ENCODE measurements at places on chromosomes 1 and 21.

DNA sequence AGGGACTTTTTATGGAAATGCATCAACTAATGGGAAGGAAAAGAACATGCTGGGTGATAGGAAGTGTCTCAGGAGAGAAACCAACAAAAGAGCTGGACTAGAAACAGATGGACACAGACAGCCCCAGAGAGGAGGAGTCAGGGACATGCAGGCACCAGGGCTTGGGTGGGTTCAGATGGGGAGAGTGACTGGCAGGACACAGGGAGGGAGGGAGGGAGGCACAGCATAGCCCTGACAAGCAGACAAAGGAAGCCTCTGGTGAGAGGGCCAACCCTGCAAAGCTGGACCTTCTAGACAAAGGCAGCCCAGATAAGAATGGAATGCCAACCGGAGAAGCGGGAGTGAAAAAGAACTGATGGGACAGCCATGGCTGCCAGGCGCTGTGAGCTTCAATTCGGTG is 568.8 kb downstream of the AJAP1 start:
- DNase-seq = no peak

GRCh38 chr1:162951553-162952315 is 90.8 kb upstream of the CCDC190 start:
- no peak for DNase-seq

GRCh38 chr1:67515324-67516080 is 85.3 kb upstream of the SERBP1 start:
- DNase-seq = no peak

GRCh38 chr1:184860535-184860934 is 105.9 kb upstream of the EDEM3 start:
- DNase-seq = no peak

- DNase-seq = no peak
Observed at GRCh38 chr1:244112636-244113035, 61.6 kb downstream of the ZBTB18 start.

GRCh38 chr1:99808391-99809115 is 41.6 kb upstream of the AGL start:
- DNase-seq = no peak

DNA sequence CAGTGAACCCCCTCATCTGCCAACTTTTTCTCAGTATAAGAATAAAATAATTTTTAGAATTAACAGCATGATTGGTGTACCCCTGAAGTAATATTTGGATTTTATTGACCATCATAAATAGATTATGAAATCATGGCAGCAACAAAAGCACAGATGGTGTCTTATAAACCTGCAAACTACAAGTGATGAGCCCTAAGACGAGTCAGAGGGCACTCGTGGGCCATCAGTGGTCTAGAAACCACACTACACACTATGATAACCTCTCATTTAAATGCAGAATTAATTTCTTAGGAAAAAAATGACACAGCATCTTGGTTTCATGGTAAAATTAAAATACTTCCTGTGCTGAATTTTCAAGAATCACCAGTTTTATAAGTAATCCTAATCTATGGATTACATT is 312.4 kb downstream of the PTBP2 start:
- DNase-seq = no peak

GRCh38 chr21:21002153-21002552 is 3.9 kb downstream of the NCAM2 start:
- DNase-seq = no peak

DNA sequence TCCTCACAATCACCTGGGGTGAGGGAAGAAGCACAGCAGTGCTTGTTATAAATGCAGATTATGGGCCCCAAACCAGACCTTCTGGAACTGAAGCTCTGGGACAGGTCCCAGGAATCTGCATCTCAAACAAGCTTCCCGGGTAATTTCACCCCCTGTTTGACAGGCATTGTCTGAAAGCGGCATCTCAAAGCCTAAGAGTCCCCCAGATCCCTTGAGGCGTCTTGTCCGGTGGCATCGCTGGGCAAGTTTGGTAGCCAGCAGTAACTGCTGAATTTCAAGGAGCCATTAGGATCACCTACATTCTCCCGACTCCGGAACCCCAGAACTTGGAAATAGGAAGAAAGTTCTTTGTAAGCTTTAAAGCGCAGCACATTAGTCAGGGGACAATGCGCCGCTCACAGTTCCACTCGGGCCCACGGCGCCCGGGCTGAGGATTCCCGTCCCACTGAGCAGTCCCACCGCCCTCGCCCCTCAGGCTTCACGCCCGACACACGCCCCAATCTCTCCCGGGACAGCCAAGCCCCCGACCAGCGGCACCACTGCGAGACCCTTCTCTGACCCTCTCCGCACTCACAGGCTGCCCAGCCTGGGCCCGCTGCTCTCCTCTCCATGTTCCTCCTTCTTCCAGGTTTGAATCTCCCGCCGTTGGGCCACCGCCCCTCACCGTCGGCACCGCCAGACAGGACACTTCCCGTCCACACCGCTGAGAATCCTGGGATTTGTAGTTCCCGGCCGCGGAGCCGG is at the start of gene IQGAP3:
TSS of gene IQGAP3 (minus strand) at position 647 of the 744 bp plus-strand sequence. CDS start at position 611, 36 bp downstream.
- DNase-seq = peak; percentile 44

- DNase-seq = no peak
Observed at GRCh38 chr1:47578026-47578720, 140.3 kb downstream of the FOXD2 start.

- DNase-seq = no peak
Observed at GRCh38 chr1:9167638-9168037, 38.7 kb upstream of the GPR157 start.

DNA sequence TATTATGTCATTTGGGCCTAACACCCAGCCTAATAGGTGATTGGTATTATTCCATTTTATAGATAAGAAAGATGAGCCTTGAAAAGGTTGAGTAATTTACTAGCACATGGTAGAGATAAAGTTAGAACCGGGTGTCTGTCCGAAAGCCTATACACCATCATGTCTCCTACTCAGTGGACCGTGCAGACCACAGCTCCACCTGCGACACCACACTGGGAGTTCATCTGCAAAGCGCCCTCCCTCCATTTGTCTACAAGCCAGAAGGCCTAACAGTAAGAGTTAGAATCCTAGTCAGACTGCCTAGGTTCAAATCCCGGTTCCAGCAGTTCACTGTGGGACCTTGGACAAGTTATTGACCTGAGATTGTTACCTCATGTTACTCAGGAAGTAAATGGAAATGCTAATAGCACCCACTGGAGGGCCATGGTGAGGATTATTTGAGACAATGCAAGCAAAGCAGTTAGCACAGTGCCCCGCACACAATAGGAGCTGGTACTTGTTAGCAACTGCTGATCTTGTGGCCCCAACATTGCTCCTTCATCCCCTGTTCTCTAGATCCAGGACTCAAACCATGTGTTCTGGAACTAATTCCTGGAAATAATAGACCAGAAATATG is 20.5 kb downstream of the ARMH1 start:
- DNase-seq = no peak

GRCh38 chr1:202599669-202600431 is 110.4 kb downstream of the SYT2 start:
- no peak for DNase-seq

DNA sequence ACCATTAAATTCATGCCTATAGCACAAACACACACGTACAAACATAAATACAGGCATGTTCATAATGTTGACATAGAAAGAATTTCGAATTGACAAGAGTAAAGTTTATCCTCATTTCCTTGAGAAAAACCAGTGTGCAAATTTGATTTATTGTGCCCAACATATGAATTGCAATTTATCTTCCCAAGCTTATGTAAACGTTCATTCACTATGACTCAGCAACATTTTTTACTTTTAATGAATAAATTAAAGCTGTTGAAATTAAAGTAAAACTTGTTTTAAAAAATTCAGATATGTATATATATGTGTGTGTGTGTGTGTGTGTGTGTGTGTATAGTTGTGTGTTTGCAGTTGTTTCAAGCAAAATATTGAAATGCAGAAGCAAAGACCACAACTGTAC is 1067.9 kb downstream of the BRINP3 start:
- no peak for DNase-seq

GRCh38 chr1:27656157-27656893 is 15.7 kb downstream of the IFI6 start:
- DNase-seq = no peak

Data from stimulated activated CD8-positive, alpha-beta memory T cell treated with anti-CD3 and anti-CD28 coated beads, Interleukin-12 subunit alpha, Interleukin-12 subunit beta, amount 100 ng/mL, for 4 hours (primary cell).